ENCODE measurements at places on chromosomes 7 and 10. TPM values are rescaled to one million over a fixed set of nuclear protein-coding genes. Genes with fewer than 3 reads are reported as not detected.

The TMEM130 gene
- polyA plus RNA-seq = not detected

DNA sequence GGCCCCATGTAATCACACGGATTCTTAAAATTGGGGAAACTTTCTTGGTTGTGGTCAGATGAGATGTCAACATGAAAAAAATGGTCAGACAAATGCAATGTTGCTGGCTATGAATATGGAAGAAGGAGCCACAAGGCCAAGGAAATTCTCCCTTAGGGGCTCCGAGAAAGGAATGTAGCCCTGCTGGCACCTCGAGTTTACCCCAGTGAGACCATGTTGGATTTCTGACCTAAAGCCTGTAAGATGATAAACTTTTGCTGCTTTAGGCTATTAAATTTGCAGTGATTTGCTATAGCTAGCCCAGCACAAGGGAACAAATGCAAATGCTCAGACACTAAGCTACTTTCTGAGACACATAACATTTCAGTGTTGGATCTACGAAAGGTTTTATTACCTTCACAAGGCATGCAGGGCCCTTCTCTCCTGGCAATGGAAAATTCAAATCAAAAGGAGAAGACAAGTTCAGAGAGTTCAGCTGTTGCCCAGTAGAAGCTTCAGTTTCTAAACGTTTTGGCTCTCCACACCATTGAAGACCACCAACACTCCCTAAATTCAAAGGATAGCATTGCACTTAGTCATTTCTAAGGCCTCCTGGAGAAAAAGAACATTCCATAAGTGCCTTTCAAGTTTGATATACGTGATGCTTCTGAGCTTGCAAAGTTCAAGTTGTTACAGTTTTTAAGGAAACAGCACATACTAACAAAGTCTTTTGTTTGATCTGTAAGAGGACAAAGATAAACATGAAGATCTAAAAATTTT lies 23.4 kb downstream of the MCMBP start:
- peaks cover 22% of the 10 kb centered on the region for H3K36me3 ChIP-seq
- no peak for DNase-seq
- H3K4me1 ChIP-seq = peaks cover 14% of the 10 kb centered on the region
- H3K27me3 ChIP-seq = no peaks in the 10 kb centered on the region
- peak overlapping the region; percentile 29 for H3K27ac ChIP-seq
- H3K4me3 ChIP-seq = no peak overlapping the region

GRCh38 chr7:99133766-99134564 lies 9.9 kb downstream of the SMURF1 start:
- no peaks in the 10 kb centered on the region for H3K27me3 ChIP-seq
- H3K36me3 ChIP-seq = no peaks in the 10 kb centered on the region
- H3K4me1 ChIP-seq = peaks cover 81% of the 10 kb centered on the region
- H3K27ac ChIP-seq = peak overlapping the region; percentile 98

DNA sequence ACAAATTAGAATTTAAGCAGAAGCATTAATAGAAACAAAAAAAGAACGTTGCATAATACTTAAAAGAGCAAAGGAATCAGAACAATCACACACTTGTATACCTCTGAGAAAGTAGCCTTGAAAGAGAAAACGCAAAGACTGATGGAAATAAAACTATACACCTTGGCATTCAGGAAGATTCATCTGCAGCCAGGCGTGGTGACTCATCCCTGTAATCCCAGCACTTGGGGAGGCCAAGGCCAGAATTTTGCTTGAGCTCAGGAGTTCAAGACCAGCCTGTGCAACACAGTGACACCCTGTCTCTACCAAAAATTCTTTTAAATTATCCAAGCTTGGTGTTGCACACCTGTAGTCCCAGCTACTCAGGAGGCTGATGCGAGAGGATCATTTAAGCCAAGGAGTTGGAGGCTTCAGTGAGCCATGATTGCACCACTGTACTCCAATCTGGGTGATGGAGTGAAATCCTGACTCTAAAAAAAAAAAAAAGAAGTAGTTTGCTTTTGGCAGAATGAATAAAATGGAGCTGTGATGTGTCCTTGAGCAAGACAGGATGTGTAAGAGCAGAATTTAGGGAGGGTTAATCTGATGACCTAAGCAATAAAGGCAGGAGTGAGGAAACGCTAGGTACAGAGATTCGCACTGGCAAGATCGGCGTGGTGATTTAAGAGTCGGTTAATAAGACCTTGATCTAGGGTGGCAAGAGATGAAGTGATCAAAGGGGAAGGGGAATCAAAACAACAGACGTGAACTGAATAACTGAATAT lies 75.8 kb upstream of the NRP1 start:
- no peak overlapping the region for H3K4me3 ChIP-seq
- DNase-seq = no peak
- peaks cover 4% of the 10 kb centered on the region for H3K4me1 ChIP-seq
- H3K27me3 ChIP-seq = no peaks in the 10 kb centered on the region
- no peaks in the 10 kb centered on the region for H3K36me3 ChIP-seq
- no peak overlapping the region for H3K27ac ChIP-seq

DNA sequence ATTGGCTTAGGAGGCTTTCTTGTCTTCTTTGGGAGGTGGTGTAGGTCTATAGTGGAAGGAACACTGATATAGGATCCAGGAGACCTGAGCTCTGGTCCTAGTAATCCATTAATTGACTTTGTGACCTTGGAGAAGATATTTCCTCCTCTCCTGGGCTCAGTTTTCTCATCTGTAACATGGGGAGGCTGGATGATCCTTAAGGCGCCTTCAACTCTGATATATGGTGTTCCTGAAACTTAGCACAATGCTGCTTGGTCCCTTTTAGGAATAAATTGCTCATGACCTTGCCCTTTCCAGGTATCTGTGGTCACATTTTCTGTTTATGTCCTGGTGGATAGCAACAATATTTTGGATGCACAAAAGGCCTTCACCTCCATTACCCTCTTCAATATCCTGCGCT lies 25.3 kb downstream of the ABCC2 start:
- H3K27ac ChIP-seq = no peak overlapping the region
- peaks cover 15% of the 10 kb centered on the region for H3K36me3 ChIP-seq
- H3K4me3 ChIP-seq = no peak overlapping the region
- no peaks in the 10 kb centered on the region for H3K4me1 ChIP-seq
- no peak for DNase-seq
- H3K27me3 ChIP-seq = no peaks in the 10 kb centered on the region

GRCh38 chr7:101943889-101944600 lies 126.6 kb downstream of the CUX1 start:
- DNase-seq = no peak
- no peak overlapping the region for H3K27ac ChIP-seq
- H3K36me3 ChIP-seq = no peaks in the 10 kb centered on the region
- H3K4me1 ChIP-seq = peaks cover 24% of the 10 kb centered on the region
